ENCODE measurements at places on chromosomes 5 and 9. TPM values are rescaled to one million over a fixed set of nuclear protein-coding genes. Genes with fewer than 3 reads are reported as not detected.

SLU7 gene
- 48.6 TPM for total RNA-seq

NPR3 gene
- not detected for total RNA-seq

FBP2 gene
- not detected for total RNA-seq

ZNF366 gene
- not detected for total RNA-seq

NEUROG1 gene
- total RNA-seq, result not detected

PPP3R2 gene
- total RNA-seq, result not detected

BAAT gene
- total RNA-seq, result not detected

SLF1 gene
- 17.5 TPM for total RNA-seq

ADAMTS13 gene
- 2.5 TPM for total RNA-seq

COL23A1 gene
- total RNA-seq, result not detected

CORO2A gene
- 3.9 TPM for total RNA-seq

NUTM2G gene
- not detected for total RNA-seq

SPINK5 gene
- not detected for total RNA-seq

GAPT gene
- not detected for total RNA-seq

TGFBI gene
- 0.15 TPM for total RNA-seq

TAF11L5 gene
- total RNA-seq, result not detected

AK1 gene
- 58.5 TPM for total RNA-seq

SLC23A1 gene
- total RNA-seq, result 4.0 TPM

CDH12 gene
- not detected for total RNA-seq

IRGM gene
- 2.0 TPM for total RNA-seq

POLR1E gene
- total RNA-seq, result 31.1 TPM

FCN2 gene
- not detected for total RNA-seq

PCDHGA3 gene
- 0.34 TPM for total RNA-seq

LCN12 gene
- total RNA-seq, result 3.2 TPM

SELENOP gene
- total RNA-seq, result not detected

GABRA1 gene
- total RNA-seq, result not detected

PPIC gene
- total RNA-seq, result not detected

IL4 gene
- 12.7 TPM for total RNA-seq

STK32A gene
- not detected for total RNA-seq

MAP1B gene
- 0.07 TPM for total RNA-seq

ZER1 gene
- total RNA-seq, result 22.7 TPM

OLFM1 gene
- 5.3 TPM for total RNA-seq

TMOD1 gene
- 1.6 TPM for total RNA-seq

OTP gene
- not detected for total RNA-seq

ARHGEF39 gene
- total RNA-seq, result 7.8 TPM

SLC6A3 gene
- total RNA-seq, result not detected
